ENCODE measurements at places on chromosomes 16 and 17.
A peak's percentile ranks its signal among the peaks of the same experiment; 100 is the strongest.

DNA sequence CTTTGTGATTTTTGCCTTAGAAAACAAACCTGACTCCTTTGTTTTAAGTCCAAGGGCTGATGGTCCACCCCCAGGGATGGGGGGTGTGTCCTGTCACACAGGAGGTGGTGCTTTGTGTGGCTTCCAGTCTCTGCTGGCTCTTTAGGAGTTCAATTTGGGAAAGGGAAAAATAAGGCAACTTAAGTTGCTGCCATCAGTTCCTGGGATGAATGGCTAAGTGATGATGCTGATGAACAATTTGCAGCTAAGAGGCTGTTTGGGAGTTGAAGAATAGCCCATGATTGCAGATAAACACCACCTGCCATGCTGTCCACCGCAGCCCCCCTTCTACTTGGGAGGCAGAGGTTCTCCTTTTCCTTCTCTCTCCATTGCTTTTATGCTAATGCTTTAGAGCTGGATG is 40.2 kb downstream of the ARL4D start:
- DNase-seq, result peak; percentile 39

DNA sequence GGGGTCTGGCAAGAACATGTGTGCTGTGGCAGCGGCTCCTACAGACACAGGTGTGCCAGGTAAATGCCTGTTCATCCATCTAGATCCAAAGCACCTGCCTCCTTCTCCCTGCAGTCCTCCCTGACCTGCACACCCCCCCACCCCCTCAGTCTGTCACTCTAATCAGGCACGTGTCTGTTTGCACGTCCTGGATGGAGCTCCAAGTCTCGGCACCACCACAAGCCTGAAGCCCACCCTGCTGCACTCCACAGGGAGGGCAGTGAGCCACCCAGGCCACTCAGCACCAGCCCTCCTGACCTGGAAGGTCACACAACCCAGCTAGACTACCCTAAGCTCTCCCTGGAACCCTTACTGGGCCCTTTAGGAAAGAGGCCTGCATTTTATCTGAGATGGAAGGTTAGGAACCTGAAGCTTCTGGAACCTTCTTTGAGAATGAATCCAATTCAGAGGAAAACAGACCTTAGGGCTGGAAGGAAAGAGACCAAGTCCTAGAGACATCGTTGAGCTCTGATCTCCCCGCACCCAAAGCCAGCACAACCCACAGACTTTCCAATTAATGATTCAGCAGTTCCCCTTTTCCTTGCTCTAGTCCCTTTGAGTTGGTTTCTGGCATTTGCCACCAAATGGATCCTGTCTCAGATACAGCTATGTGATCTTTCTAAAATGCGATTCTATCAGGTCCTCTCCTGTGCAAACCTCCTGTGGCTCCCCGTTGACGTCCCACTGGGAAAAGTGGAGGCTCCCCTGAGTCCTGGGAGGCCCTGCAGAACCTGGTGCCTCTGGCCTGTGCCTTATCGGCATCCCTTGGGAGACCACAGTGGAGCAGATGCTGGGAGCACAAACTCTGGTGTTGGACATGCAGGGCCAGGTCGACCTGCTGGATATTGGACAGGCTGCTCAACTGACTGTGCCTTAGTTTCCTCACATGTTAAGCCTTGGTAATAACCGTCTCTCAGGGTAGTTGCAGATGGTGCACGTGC is 67.9 kb downstream of the PRMT7 start:
- DNase-seq, result no peak

- DNase-seq, result no peak
Measured at GRCh38 chr16:84156342-84156784, 11.3 kb downstream of the DNAAF1 start.

GRCh38 chr16:31402687-31403086 is 9.6 kb downstream of the ITGAD start:
- DNase-seq, result no peak

- DNase-seq, result no peak
Measured at GRCh38 chr16:67517661-67518423, 10.8 kb upstream of the RIPOR1 start.

DNA sequence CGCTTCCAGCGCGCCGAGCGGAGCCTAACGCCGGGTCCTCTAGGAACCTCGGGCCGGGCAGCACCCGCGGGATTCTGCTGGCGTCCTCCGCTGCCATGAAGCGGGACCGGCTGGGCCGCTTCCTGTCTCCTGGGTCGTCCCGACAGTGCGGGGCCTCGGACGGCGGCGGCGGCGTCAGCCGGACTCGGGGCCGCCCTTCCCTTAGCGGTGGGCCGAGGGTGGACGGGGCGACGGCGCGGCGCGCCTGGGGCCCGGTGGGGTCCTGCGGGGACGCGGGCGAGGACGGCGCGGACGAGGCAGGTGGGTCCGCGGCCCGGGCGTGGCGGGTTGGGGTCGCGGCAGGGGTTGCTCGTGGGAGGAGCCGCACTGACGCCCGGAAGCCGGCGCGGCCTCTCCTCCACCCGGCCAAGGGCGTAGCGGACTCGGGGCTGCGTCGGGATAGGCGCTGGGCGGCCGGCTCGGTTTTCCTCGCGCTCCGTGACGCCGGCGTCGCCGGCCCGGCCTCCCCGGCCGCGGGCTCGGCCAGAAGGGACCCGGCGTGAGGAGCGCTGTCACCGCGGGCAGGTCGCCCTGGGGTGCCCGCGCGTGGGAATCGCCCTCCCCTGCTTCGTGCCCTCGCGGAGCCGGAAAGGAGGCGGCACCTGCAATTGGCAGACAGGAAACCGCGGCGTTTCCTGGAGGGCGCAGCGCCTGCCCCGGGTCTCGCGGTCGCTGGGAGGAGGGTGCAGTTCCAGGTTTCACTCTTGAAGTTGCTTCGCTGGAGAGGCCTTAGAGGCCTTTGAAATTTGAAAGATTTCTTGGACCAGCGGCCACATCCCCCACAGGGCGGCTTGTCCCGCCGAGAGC is 432 bp downstream of the ZNF276 start:
- no peak for DNase-seq

GRCh38 chr17:44205962-44206824 is 6.5 kb upstream of the ATXN7L3 start:
- no peak for DNase-seq

DNA sequence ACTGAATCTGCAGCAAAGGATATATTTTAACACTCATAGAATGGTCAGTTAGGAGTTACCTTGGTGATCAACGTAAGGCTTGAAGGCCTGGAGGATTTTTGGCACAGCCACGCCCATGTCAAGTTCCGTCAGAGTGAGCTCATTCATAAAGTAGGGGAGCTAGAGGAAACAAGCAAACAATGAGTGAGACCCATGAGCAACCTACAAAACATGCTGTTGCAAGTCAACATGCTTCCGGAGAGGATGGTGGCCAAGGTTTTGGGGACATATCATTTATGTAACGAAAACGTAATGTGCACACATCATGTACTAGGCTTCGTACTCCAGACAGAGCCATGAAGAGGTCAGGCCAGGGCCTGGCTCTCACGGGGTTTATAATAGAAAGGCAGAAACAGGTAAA is 41.1 kb upstream of the ERN1 start:
- no peak for DNase-seq

DNA sequence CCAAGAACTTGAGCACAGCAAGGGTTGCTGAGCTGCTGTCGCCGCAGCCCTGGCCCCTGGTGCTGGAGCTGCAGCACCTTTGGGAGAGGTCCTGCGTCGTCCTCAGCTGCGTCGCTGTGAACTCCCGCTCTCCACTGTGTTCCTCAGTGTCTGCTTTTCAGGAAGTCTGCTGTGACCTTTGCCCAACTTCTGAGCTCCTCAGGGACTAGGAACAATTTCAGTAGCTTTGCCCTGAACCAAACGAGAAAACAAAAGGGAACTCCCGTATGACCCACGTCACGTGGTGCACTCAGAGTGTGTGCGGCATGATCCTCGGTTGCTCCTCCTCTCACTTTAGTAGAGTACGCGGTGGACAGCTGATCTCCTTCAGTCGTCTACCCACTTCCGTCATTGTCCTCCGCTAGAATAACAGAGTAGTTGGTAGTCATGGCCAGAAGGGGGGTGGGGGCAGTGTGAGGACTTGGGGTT is 44.2 kb downstream of the WDR45B start:
- DNase-seq, result no peak

DNA sequence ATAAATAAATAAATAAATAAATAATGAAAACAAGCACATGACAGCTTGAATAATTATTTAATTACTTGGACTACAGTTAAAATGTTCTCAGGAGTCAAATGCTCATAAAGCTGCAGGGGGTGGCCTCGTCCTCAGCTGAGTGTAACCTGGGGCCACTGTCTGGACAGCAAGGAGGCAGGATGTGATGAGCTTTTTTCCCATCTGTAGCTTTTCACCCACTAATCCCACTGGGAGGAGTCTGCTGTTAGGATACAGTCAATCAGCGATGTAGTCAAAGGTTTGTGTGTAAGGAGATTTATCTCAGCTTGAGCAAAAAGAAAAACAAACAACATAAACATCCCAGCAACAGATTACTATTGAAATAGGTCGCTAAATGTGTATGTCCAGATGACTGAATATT is 22.5 kb downstream of the ZCCHC14 start:
- DNase-seq, result no peak

- no peak for DNase-seq
Measured at GRCh38 chr17:71109697-71110096, 940.4 kb downstream of the KCNJ2 start.

DNA sequence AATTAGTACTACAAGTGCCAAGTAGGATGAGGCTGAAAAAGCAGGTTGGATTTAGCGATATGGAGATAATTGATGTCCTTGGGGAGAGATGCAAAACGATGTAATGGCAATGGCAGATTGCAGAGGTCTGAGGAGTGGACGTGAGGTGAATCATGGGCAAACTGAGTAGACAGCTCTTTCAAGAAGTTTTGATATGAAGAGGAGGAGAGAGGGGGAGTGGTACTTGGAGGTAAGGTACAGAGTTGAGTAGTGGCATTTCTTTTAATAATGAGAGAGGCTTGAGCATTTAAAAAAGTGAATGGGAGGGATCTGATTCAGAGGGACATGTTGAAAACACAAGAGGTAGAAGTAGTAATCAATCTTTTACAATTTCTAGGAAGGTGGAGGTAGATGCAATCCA is 17.7 kb upstream of the VPS4A start:
- no peak for DNase-seq

DNA sequence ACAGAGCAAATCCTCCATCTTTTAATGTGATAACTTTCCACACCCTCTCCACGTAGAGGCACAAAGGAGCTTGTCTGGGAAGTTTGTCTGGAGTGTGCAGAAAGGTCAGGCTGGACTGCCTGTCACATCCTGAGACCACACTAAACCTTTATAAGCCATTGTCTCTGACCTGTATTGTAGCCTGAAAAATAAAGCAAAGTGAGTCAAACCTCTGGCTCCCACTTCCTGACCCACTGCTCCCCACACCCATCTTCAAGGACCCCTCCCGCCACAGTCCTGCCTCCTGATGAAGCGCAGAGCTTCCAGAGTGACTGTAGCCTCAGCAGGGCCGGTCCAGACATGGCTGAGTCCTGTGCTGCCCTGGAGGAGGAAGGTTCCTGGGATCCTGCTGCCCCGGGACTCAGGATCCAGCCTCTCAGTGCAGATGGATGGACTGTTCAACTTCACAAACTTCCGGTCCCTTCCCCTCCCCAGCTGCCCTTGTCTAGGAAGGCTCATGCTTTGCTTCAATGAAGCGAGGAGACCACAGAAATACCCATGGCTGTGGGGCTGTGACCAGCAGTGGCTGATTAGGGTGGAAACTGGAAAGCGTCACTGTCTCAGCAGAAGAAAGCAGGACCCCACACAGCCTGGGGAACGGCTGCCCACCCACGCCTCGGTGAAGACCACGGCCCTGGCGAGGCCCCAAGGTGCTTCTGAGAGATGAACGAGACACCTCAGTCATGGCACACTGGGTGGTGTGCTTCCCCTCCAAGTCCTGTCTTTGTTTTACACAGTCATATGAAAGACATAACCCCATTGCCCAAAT is 30.9 kb upstream of the CLEC18B start:
- no peak for DNase-seq

DNA sequence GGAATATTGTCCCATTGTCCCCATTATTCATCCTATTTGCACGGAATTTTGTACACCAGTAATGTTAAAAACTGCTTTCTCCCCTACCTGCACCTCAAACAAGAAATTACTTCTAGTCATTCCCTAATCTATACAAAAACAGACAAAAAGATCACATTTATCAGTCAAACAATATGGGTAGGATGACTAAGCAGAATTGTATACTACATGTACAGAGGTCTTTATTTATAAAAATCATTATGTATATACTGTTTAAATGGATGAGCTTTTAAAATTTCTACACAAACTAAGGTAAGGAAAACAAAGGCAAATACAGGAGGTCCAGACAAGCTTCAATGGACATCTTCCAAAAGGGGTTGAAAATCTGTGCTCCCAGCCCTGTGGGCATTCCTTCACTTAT is 137.7 kb downstream of the CEP112 start:
- DNase-seq, result no peak

DNA sequence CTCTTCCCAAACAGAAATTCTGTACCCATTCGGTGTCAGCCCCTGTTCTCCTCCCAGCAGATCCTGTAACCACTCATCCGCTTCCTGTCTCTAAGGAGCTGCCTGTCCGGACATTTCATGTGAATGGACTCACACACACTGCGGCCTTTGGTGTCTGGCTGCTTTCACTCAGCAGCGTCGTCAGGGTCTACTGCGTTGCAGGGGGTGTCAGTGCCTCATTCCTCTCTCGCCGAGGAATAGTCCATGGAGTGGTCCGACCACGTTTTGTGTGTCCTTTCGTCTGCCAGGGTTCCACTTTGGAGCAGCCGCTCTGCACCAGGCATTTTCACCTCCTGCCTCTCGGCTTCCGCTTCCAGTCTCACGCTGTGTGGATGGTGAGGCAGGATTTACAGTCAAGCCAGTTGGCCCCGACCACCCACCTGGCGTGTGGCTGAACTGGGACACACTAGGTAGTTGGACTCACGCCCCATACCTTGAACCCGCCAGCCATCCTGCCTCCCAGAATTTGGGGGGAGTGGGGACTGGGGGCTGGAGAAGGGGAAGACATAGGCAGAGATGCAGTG is 188.2 kb upstream of the CIBAR2 start:
- DNase-seq, result no peak

DNA sequence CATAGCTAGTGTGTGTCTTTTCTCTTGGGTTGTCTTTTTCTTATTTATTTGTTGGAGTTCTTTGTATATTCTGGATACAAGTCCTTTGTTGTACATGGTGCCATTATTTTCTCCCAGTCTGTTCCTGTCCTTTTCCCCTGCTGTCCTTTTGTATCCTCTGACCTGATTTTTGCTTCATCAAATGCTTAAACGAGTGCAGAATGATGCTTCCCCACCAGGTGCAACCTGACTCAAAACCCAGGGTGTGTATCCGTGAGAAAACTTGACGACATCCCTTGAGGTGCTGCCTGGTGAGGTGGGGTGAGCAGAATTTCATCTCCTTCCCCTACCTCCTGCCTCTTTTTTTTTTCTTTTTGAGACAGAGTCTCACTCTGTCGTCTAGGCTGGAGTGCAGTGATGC is 88.6 kb downstream of the NTN1 start:
- no peak for DNase-seq

- no peak for DNase-seq
Measured at GRCh38 chr16:24611310-24611709, 71.9 kb downstream of the RBBP6 start.

DNA sequence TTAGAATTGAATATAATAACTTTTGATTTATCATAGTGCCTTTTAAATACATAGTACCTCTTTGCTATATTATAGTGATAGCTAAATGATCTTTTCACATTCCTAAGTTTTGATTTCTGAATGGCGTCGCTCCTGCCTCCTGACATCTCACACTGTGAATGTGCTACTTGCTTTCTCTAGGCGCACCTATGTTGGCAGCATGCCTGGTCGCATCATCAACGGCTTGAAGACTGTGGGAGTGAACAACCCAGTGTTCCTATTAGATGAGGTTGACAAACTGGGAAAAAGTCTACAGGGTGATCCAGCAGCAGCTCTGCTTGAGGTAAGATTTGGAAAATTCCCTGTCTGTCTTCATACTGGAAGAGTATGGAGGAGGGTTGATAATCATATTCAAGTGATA is 29.8 kb upstream of the ABCC11 start:
- DNase-seq, result no peak
